Testis (tissue), 5 donors: ENCODE measurements at places on chromosomes 12 and 14.

GRCh38 chr12:124277394-124278241, 17.3 kb upstream of the RFLNA start:
- H3K27me3 ChIP-seq, result no peaks in the 10 kb centered on the region
- H3K4me3 ChIP-seq, result no peak overlapping the region
- no peak overlapping the region for H3K27ac ChIP-seq

- no peaks in the 10 kb centered on the region for H3K27me3 ChIP-seq
- no peaks in the 10 kb centered on the region for H3K36me3 ChIP-seq
- no peak overlapping the region for H3K4me3 ChIP-seq
These were observed 60.1 kb downstream of the SUSD6 start for GRCh38 chr14:69671365-69672030.

DNA sequence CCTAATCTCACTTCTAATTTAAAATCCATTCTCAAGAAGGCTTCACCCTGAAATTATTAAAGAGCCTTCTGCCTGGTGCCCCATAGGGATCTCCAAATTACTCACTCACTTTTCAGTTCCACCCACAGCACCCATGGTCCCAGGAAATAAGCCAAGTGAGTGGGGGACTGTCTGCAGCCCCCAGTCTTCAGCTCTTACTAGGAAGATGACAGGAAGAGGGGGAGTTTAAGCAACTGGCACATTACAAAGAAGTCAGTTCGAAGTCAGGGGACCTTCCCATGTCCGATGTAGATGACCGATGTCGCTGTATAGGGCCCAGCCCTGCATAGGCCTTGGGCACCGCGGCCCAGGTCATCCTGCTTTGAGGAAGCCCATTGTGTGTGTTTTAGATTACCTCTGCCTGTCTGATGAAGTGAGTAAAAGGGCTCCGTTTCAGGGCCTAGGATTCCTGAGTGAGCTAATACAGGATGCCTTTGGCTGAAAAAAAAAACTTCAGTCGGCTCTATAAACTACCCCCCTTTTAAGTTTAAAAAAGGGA, 1.9 kb downstream of the ACTN1 start:
- peak overlapping the region; percentile 92 for H3K27ac ChIP-seq
- peaks cover 23% of the 10 kb centered on the region for H3K4me1 ChIP-seq
- no peaks in the 10 kb centered on the region for H3K27me3 ChIP-seq
- peak overlapping the region; percentile 80 for H3K4me3 ChIP-seq
- DNase-seq, result no peak
- H3K36me3 ChIP-seq, result no peaks in the 10 kb centered on the region

DNA sequence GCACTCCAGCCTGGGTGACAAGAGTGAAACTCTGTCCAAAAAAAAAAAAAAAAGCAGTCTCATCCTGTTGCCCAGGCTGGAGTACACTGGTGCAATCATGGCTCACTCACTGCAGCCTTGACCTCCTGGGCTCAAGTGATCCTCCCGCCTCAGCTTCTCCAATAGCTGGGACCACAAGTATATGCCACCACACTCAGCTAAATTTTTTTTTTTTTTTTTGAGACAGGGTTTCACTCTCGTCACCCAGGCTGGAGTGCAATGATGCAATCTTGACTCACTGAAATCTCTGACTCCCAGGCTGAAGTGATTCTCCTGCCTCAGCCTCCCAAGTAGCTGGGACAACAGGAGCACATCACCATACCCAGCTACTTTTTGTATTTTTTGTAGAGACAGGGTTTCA, 5.2 kb upstream of the CNPY2 start:
- H3K27ac ChIP-seq, result no peak overlapping the region
- no peaks in the 10 kb centered on the region for H3K36me3 ChIP-seq
- no peaks in the 10 kb centered on the region for H3K4me1 ChIP-seq
- H3K27me3 ChIP-seq, result no peaks in the 10 kb centered on the region
- H3K4me3 ChIP-seq, result no peak overlapping the region

DNA sequence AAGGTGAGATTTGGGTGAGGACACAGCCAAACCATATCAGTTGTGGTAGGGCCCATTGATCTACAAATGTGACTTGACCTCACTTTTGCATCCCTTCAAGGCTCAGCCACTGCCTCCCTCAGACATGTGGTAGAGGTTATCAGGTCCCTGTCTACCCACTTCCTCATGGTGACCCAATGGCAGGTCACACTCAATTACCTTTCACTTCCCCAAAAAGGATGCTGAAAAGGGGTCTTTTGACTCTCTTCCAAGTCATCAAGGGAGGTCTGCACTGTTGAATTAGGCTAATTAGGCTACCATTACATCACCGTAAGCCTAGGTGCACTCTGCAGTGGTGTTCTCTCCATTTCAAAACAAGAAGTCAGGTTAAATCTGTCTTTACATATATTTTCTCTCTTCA, 22.6 kb upstream of the DRAM1 start:
- H3K4me1 ChIP-seq, result no peaks in the 10 kb centered on the region
- no peak overlapping the region for H3K27ac ChIP-seq
- no peak overlapping the region for H3K4me3 ChIP-seq
- H3K36me3 ChIP-seq, result no peaks in the 10 kb centered on the region
- no peaks in the 10 kb centered on the region for H3K27me3 ChIP-seq

DNA sequence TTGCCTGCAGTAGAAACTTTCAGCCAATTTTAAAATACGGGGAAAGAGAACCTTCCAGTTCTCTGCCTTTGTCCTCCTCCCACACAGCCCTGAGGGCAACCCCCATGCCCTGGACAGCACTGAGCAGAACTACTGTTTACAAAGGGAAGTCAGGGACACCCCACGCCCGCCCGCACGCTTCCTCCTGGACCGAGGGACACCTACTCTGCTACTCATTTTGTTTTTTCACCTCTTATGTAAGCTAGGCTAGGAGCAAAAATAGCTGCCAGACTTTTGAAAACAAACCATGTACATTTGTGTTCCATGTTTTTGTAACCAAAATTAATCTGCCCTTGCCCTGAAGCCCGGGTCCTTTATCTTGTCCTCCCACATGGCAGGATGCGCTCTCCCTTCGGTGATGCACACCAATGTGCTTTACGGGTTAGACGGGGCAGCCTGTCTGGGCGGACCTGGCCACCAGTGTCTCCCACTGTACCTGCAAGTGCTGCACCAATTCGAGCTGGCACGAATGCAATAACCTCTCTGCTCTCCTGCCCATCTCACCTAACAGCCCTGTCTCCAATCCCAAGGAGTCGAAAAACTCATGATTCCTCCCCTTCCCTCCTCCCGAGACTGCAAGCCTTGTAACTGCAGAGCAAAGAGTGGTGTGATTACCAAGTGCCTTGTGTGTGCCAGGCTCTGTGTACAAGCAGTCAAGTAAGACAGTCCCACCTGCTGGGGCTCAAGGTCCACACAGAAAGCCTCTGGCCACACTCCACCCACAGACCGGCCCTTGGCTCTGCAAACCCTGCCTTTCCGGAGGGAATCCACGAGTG, 85.2 kb downstream of the CCDC88C start:
- H3K36me3 ChIP-seq, result no peaks in the 10 kb centered on the region
- H3K4me1 ChIP-seq, result peaks cover 17% of the 10 kb centered on the region
- no peak overlapping the region for H3K4me3 ChIP-seq
- no peaks in the 10 kb centered on the region for H3K27me3 ChIP-seq
- DNase-seq, result peak; percentile 36

- H3K27ac ChIP-seq, result no peak overlapping the region
- no peaks in the 10 kb centered on the region for H3K36me3 ChIP-seq
- no peak overlapping the region for H3K4me3 ChIP-seq
These were observed 888.6 kb upstream of the SEL1L start for GRCh38 chr14:82422230-82422629.

GRCh38 chr14:64760146-64760755, 56.0 kb downstream of the PLEKHG3 start:
- no peaks in the 10 kb centered on the region for H3K27me3 ChIP-seq
- peak; percentile 79 for DNase-seq
- H3K27ac ChIP-seq, result no peak overlapping the region
- no peaks in the 10 kb centered on the region for H3K36me3 ChIP-seq
- peaks cover 63% of the 10 kb centered on the region for H3K4me1 ChIP-seq

GRCh38 chr12:109053382-109054123, 1.2 kb downstream of the USP30 start:
- no peaks in the 10 kb centered on the region for H3K27me3 ChIP-seq
- no peaks in the 10 kb centered on the region for H3K36me3 ChIP-seq
- peak overlapping the region; percentile 82 for H3K27ac ChIP-seq
- DNase-seq, result peak; percentile 41
- peaks cover 6% of the 10 kb centered on the region for H3K4me1 ChIP-seq

DNA sequence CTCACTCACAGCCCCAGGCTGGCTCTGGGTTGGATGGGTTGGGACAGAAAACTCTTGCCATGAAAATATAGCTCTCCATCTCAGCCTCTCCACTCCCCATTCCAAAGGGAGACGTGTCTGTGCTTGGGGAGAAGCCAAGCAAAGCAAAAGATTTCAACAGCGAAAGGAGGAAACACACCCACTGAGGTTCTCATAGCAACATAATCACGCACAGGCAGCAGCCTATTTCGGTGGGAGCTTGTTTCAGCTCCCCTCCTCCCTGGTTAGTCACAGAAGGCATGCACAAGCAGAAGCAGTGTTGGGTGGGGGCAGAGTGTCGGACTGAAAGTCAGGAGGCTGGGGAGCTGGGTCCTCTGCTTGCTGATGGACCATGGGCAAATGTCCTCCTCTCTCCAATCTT, 1.9 kb upstream of the PRMT8 start:
- no peaks in the 10 kb centered on the region for H3K36me3 ChIP-seq
- H3K4me3 ChIP-seq, result no peak overlapping the region
- H3K27me3 ChIP-seq, result no peaks in the 10 kb centered on the region
- no peak for DNase-seq

DNA sequence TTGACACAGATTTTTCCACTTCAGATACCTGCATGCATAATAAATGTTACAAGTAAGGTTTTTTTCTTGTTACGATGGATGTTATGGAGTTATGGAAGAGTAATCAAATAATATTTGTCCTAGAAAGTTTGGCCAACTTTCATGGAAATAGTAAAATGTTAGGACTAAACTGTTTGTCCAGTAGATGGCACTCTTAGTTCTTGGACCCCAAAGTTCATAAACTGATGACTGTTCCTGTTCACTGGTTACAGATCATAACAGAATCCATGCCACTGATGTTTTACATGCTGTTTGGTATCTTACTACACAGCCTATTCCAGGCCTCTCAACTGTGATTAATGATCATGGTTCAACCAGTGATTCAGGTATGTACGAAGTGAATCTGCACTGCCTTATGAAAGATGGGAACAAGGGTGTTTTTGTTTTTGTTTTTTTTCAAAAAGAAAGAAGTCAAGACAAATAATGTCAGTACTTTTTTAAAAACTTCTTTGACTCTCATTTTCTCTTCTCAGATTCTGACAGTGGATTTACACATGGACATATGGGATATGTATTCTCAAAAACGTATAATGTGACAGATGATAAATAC, 48.8 kb upstream of the SLCO1C1 start:
- no peak for DNase-seq
- H3K36me3 ChIP-seq, result no peaks in the 10 kb centered on the region
- H3K4me1 ChIP-seq, result no peaks in the 10 kb centered on the region
- H3K4me3 ChIP-seq, result no peak overlapping the region
